ENCODE measurements at places on chromosomes 5 and 9. TPM values are rescaled to one million over a fixed set of nuclear protein-coding genes. Genes with fewer than 3 reads are reported as not detected.

Gene DHX29
- 41.5 TPM for total RNA-seq

Gene KLHL9
- total RNA-seq = 6.5 TPM

Gene FAM163B
- not detected for total RNA-seq

Gene ZNF474
- 0.16 TPM for total RNA-seq

Gene TAL2
- total RNA-seq = not detected

Gene RNF14
- 88.1 TPM for total RNA-seq

Gene ZNF879
- 7.0 TPM for total RNA-seq

Gene ABO
- 0.44 TPM for total RNA-seq

DNA sequence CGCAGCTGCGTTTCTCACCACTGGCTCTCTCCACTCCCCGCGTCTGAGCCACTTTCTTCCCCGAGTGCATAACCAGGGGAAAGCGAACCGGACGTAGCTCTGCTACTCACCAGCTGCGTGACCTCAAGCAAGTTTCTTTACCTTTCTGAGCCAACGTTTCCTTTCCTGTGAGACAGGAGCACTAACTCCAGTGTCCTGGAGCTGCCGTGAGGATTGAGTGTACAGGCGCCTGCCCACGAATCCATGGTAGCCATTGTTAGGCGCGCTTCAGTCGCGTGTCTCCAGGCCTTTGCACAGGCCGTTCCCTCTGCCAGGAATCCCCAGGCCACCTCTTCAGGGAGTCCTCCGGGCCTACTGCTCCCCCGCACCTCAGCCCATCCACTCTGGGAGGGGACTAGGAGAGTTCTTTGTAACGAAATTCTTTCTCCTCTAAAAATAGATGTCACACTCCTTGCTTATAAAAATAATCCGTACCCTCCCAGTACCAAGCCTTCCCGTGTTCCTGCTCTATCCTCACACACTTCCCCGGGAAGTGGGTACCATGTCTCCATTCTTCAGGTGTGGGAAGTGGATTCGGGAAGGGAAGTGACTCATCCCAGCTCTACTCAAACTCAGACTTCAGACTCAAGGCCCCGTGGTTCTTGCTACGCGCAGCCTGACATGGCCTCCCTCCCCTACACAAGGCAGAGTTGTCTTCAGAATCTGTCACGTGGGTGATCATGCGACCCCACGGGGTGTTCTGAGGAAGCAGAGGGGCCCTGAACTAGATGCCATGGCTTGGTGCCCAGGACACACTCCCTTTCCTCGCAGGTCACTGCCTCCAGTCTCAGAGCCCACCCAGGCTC lies 16.1 kb upstream of the CRB2 start:
- no peak for DNase-seq
- no peak overlapping the region for H3K27ac ChIP-seq
- H3K4me3 ChIP-seq = peak overlapping the region; percentile 17
- no peaks in the 10 kb centered on the region for H3K27me3 ChIP-seq
- H3K4me1 ChIP-seq = peaks cover 4% of the 10 kb centered on the region

DNA sequence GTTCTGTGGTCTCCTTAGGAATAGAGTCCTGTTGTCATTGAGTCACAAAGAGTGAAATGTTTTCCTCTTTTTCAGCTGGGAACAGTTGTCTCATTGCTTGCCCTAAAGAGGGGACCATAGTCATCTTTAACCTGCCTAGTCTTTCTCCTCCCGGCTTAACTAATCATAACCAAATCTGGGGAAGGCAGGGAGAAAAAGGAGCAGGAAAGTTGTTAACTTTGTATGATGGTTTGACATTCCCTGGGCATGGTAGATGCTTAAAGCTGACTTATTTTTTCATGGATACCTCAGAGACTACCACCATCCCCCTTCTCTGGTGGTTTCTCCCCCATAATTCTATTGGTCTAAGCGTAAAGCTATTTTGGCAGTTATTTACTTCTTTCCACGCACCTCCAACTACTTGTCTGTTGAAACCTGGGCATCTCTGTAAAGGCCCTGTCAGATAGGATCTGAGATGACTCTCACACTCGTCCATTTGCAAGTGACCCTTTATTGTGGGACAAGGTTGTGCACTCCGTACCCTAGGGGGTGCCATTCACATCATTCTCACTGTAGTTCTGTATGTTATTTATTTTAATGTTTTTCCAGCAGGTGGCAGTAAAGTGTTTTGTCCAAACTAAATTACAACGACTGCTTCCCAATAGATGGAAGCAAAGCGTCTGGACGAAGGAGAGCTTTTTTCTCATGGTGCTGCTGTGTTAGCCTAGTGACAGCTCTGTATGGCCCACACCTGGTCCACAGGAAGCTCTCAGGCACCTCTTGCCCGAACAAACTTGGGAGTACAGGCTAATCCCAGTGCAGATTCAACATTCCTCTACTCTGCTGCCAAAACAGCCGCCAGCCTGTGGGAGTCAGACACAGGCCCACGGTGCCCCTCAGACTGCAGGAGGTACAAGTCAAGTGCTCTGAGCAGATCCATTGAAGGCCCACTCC lies 3.0 kb upstream of the FAM13B start:
- H3K27ac ChIP-seq = no peak overlapping the region
- no peak overlapping the region for H3K4me3 ChIP-seq
- no peaks in the 10 kb centered on the region for H3K36me3 ChIP-seq
- H3K27me3 ChIP-seq = no peaks in the 10 kb centered on the region
- peaks cover 20% of the 10 kb centered on the region for H3K4me1 ChIP-seq

DNA sequence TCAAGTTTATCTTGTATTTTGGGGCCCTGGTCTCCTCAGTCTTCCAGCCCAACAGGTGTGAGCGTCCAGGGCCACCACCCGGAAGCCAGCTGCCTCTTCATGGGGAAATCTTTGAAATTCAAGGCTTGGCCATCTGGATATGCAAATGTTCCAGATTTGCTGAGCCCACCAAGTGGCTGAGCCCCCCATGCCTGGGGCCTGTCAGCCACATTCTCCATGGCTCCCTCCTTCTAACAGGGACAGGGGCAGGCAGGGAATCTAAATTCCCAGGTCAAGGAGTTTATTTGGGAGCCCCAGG lies 14.2 kb upstream of the CXXC5 start:
- no peak for DNase-seq
- no peak overlapping the region for H3K4me3 ChIP-seq
- H3K27ac ChIP-seq = no peak overlapping the region
- no peaks in the 10 kb centered on the region for H3K27me3 ChIP-seq
- H3K36me3 ChIP-seq = no peaks in the 10 kb centered on the region

GRCh38 chr5:137641148-137641547 lies 94.7 kb downstream of the KLHL3 start:
- H3K27me3 ChIP-seq = no peaks in the 10 kb centered on the region
- H3K36me3 ChIP-seq = no peaks in the 10 kb centered on the region
- H3K4me3 ChIP-seq = no peak overlapping the region
- no peak overlapping the region for H3K27ac ChIP-seq
- no peaks in the 10 kb centered on the region for H3K4me1 ChIP-seq
- no peak for DNase-seq

DNA sequence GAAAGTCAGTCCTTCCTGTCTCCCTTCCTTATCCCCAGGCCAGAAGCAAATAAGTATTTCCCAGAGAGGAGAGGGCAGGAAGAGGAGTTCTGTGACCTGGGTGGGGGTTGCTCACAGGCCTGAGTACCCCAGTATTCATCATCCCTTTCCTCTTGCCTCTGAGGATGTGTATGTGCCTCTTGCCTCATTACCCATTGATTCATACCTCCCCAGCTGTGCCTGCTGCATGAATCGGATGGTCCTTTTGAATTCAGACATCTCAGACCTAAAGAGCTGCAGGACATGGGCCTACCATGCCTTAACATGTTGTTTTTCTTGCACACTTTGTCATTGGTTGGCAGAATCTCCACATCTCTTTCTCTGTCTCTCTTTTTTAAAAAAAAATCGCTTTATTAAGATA lies 112.8 kb upstream of the SHB start:
- DNase-seq = no peak
- no peak overlapping the region for H3K27ac ChIP-seq
- H3K4me3 ChIP-seq = no peak overlapping the region
- H3K27me3 ChIP-seq = no peaks in the 10 kb centered on the region
- H3K4me1 ChIP-seq = no peaks in the 10 kb centered on the region
- H3K36me3 ChIP-seq = no peaks in the 10 kb centered on the region

- no peaks in the 10 kb centered on the region for H3K27me3 ChIP-seq
- H3K36me3 ChIP-seq = no peaks in the 10 kb centered on the region
- peaks cover 5% of the 10 kb centered on the region for H3K4me1 ChIP-seq
- H3K27ac ChIP-seq = no peak overlapping the region
- no peak overlapping the region for H3K4me3 ChIP-seq
- DNase-seq = no peak
These were observed 77.2 kb downstream of the FBXL7 start for GRCh38 chr5:15577132-15577531.

DNA sequence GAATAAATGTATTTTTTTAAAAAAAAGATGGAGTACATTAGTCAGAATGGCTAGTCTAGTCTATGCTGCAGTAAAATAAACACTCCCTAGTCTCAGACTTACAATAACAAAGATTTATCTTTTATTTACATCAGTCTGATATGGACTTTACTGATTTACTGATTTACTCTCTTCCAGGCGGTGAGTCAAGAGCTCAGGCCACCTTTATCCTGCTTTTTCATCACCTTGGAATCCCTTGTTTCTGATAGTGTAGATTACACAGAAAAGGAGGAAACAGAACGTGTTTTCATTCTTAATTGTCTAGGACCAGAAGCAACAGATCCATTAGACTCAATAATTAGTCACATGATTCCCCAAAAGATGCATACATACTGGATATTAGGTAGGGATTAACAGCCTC lies 290.1 kb upstream of the TRPC7 start:
- H3K27me3 ChIP-seq = no peaks in the 10 kb centered on the region
- DNase-seq = no peak
- H3K4me1 ChIP-seq = no peaks in the 10 kb centered on the region
- no peak overlapping the region for H3K27ac ChIP-seq
- no peak overlapping the region for H3K4me3 ChIP-seq
- no peaks in the 10 kb centered on the region for H3K36me3 ChIP-seq

- no peak overlapping the region for H3K27ac ChIP-seq
- H3K36me3 ChIP-seq = no peaks in the 10 kb centered on the region
- no peak for DNase-seq
- no peak overlapping the region for H3K4me3 ChIP-seq
- H3K27me3 ChIP-seq = no peaks in the 10 kb centered on the region
- no peaks in the 10 kb centered on the region for H3K4me1 ChIP-seq
These were observed 115.0 kb downstream of the CETN3 start for GRCh38 chr5:90294604-90295003.

DNA sequence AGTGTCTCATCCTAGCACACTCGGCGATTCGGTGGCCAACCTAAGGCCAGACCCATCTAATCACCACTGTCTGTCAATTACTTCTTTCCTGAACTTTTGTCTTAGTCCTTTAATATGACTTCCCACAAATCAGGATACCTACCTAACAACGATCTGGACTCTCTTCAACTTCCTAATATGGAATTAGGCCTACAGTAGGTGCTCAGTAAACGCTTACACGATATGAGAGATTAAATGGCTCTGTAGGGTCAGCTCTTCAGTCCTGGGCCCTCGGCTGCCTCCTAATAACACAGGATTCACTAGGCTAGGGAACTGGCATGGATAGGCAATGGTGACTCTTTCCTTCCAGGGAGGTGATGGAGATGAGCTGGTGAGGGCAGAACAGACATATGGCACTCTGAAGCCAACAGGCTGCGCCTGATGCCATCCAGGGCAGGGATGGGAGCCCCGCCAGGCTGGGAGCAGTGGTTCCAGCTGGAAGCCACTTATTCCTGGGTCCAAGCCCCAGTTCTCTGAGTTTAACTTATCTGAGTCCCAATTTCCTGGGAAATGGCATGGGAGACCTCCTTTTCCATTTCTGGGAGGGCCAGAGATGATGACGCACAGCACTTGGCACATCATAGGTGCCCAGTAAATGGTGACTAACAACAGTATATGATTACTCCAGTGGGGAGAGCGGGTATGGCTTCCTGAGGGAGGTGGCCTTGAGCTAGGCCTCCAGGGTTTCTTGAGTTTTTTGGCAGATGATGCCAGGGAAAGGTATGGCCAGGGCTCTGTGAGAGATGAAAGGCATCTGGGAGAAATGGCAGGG lies 7.3 kb downstream of the PDGFRB start:
- H3K27me3 ChIP-seq = no peaks in the 10 kb centered on the region
- no peaks in the 10 kb centered on the region for H3K4me1 ChIP-seq
- peak overlapping the region; percentile 4 for H3K4me3 ChIP-seq
- no peak for DNase-seq

GRCh38 chr9:35516479-35516878 lies 26.6 kb downstream of the RUSC2 start:
- peak overlapping the region; percentile 88 for H3K27ac ChIP-seq
- H3K4me3 ChIP-seq = no peak overlapping the region
- peaks cover 97% of the 10 kb centered on the region for H3K4me1 ChIP-seq
- no peaks in the 10 kb centered on the region for H3K36me3 ChIP-seq
- DNase-seq = no peak

GRCh38 chr5:1324719-1325190 lies 20.1 kb downstream of the CLPTM1L start:
- peak; percentile 75 for DNase-seq
- H3K27me3 ChIP-seq = no peaks in the 10 kb centered on the region
- no peak overlapping the region for H3K4me3 ChIP-seq
- H3K36me3 ChIP-seq = no peaks in the 10 kb centered on the region

- DNase-seq = no peak
- no peaks in the 10 kb centered on the region for H3K36me3 ChIP-seq
- H3K4me3 ChIP-seq = no peak overlapping the region
These were observed 378.6 kb downstream of the GADD45G start for GRCh38 chr9:89983411-89983810.

GRCh38 chr5:72006361-72006760 lies 100.9 kb upstream of the MAP1B start:
- H3K4me3 ChIP-seq = no peak overlapping the region
- no peaks in the 10 kb centered on the region for H3K27me3 ChIP-seq
- H3K27ac ChIP-seq = no peak overlapping the region

DNA sequence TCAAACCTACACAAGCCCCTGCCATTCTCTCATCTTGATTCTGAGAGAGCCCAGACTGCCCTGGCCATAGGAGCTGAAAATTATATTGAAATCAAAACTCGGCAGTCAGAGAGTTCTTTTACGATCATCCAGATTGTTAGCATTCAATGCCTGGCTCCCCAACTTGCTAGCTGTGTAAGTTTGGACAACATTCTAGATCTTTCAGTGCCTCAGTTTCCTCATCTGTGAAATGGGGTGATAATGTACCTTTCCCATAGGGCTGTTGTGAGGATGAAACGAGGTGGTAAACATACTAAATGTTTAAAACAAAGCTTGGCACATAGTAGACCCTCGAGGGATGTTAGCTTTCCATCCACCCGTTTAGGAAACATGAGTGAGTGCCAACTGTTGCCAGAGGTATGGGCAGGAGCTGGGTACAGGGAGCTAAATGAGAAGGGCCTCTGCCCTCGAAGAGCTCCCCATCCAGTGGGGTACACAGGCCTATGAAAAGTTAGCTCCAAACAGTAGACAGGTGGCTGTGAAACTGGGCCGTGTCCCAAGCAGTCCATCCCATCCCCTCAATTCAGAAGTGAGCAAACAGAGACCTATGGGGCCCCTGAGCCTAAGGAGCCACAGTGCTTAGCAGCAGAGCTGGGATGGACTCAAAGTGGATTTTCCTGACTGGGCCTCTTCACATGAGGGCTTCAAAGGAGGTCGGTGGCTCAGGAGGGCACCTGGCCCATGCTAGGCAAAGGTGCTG lies 17.3 kb upstream of the IGFBPL1 start:
- no peak overlapping the region for H3K4me3 ChIP-seq
- H3K36me3 ChIP-seq = no peaks in the 10 kb centered on the region
- H3K4me1 ChIP-seq = no peaks in the 10 kb centered on the region
- H3K27me3 ChIP-seq = no peaks in the 10 kb centered on the region

GRCh38 chr5:59358005-59358861 lies 535.3 kb downstream of the PDE4D start:
- H3K27ac ChIP-seq = peak overlapping the region; percentile 82
- H3K27me3 ChIP-seq = no peaks in the 10 kb centered on the region
- peaks cover 31% of the 10 kb centered on the region for H3K4me1 ChIP-seq
- DNase-seq = peak; percentile 64
- peak overlapping the region; percentile 12 for H3K4me3 ChIP-seq

All from gastrocnemius medialis (tissue), 4 donors.